ENCODE measurements at places on chromosomes 6 and 20. TPM values are rescaled to one million over a fixed set of nuclear protein-coding genes. Genes with fewer than 3 reads are reported as not detected.
A peak's percentile ranks its signal among the peaks of the same experiment; 100 is the strongest.

GRCh38 chr6:37125774-37126492 is 44.0 kb upstream of the PIM1 start:
- no peak for DNase-seq

- no peak for DNase-seq
Observed at GRCh38 chr20:38766071-38766470, 17.8 kb downstream of the ACTR5 start.

DNA sequence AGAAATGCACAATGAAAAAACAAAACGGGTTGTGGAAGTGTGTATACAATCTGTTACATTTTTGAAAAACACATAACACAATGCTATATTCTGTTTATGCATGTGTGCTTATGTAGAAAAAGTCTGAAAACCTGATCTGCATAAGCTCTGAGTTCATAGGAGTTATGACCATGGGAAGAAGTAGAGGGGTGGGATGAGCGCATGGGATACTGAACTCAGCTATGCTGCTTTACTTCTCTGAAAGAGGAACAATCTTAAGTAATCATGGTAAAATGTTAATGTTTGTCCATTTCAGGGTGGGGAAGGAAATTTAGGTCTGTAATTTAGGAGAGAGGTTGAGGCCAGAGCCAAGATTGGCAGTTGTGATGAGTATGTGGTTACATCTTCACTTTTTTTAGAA is 126.8 kb downstream of the MTHFD1L start:
- DNase-seq, result no peak

DNA sequence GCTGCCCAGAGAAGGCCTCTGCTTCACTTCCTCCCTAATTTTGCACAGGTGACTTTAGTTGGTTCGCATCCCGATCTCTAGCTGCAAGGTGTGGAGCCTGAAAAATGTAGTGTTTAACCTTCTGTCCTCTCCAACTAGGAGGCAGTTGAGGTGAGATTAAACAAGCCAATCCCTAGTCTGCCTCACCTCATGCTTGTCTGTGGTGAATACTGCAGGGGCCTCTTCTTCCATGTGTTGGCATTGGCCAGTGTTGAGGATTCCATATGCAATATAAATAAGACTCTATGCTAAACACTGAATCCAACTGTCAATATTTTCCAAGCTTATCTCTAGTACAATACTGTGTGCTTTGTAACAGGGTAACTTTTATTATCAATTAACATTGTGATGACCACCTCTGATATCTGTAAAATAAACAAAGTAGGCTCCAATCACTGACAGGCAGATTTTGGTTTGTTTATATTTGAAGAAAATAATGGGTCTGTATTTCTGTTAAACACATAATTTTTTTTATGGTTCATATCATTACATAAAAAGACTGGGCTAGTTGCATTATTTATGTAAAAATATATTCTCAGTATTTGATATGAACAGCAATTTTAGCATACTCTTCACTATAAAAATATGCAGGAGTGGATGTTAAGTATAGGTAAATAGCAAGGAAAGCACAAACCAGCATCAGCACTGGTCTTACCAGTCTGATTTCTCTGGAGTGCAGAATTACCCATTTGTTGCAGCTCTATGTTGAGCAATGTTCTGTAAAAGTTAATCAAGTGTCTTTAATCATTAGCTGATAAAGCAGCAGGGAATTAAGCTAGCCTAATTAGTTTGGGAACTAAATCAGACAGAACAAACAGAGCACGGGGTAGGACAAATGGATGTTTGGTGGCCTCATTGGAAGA is 74.0 kb downstream of the ANKRD6 start:
- DNase-seq, result no peak

DNA sequence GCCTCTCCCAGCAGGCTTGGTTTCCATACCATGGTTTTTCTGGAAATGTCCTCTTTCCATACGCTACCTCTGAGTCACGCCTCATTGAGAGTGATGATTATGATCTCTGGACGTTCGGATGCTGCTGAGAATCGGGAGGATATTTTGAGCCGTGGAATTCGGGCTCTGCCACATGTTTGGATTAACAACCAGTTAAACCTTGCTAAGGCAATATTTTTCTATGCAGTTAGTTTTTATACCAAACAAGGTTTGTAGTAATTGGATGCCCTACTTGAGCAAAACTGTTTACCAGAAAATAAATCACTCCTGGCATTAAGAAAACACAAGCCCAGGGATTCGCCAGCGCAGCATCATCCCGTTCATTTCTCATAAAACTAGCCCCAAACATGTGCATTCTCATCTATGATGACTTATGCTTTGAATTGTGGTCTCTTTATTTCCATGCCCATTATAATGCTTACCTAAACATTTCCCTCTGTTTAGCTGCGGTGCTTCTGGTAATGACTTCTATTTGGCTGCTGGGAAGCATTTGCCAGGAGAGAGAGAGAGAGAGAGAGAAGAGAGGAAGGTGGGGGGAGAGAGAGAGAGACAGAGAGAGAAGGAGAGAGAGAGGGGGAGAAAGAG is 198.9 kb downstream of the CLIC5 start:
- no peak for DNase-seq

GRCh38 chr6:134235937-134236751 is 81.8 kb downstream of the SGK1 start:
- DNase-seq, result peak; percentile 7

GRCh38 chr20:36895036-36895435 is 19.1 kb downstream of the TLDC2 start:
- no peak for DNase-seq

GRCh38 chr6:24990944-24991809 is 55.4 kb upstream of the RIPOR2 start:
- no peak for DNase-seq

DNA sequence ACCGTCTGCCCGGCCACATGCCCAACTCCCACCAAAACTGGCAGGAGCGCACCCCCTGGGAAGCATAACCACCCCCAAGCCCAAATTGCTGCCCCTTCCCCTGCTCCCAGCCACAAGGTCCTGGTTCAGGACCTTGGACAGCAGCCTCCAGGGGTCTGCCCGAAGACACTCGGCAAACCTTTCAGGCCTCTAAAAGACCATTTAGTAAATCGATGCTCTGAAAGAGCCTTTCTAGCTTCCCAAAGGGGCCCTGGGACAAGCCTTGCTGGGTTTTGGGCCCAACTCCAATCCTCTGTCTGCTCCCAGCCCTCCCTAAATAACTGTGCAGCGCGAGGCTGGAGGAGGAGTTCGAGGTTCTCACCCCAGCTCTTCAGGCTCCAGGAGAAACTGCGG is 30.5 kb downstream of the GRM4 start:
- DNase-seq, result peak; percentile 23

DNA sequence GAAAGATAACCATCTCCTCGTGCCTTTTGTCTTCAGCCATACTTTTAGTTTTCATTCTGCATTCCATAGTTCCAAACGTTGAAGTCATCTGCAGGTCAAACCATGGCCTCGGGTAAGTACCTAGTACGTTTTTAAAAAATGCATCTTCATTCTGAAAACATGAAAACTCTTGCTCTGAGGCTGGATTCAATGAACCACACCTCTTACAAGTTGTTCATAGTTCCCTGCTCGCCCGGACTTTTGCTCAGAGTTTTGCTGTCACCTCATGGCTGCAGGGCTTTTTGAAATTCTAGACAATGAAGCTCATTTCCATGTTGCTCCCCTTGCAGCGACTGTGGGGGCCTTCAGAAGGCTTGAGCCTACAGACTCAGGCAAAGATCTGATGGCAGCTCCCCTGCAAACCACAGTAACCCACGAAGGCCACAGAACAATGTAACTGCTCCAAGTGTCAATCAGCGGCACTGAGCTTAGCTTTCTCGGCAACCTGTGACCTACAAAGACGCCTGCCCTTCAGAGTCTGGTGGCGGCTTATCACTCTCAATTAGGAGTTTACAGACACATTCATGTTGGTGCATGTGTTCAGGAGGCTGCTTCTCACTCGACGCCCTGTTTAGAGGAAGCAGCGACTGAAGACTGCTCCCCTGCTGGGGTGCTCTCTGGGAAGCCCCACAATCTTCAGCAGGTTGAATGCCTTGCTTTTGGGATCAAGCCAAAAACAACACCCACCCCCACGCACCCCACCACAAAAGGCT is 61.2 kb downstream of the FOXC1 start:
- DNase-seq, result no peak

- no peak for DNase-seq
Observed at GRCh38 chr6:2439082-2439481, 193.7 kb upstream of the GMDS start.

DNA sequence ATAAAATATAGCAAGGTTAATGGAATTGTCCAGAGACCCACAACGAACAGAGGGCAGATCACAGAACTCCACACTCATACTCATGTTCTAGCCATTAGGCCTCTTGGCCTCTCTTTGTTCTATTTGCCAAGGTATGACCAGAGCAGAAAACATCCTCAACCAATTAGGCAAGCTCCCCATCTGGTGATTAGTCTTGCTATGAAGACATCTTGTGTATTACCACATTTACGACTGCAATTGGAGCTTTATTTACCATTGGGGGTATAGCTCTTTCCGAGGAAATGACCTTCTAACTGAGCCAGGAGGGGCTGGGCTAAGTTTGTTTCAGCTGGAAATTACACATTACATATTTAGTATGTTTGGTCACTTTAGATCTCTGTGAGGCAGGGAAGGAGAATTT is 593.9 kb downstream of the CD109 start:
- DNase-seq, result no peak

GRCh38 chr6:5094327-5094726 is 9.2 kb downstream of the PPP1R3G start:
- DNase-seq, result no peak

DNA sequence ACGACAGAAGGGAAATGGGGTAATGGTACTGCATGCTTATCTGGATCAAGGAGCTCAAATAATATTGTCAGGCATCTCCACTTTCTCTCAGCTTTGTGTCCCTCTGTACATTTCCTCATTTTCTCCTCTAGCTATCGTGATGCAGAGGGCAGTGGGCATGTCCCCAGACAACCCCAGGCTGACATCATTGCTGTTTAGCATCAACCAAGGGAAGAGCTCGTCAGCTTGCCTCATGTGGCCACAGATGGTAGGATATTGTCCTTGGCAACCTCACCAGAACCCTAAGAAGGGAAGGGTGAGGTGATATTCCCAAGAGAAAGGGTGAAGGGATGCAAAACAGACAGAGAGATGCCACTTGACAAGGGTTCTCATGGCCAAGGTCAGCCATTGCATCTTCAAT is 58.3 kb downstream of the MAFB start:
- DNase-seq, result no peak

- no peak for DNase-seq
Observed at GRCh38 chr6:74181471-74181870, 485.5 kb downstream of the CD109 start.

DNA sequence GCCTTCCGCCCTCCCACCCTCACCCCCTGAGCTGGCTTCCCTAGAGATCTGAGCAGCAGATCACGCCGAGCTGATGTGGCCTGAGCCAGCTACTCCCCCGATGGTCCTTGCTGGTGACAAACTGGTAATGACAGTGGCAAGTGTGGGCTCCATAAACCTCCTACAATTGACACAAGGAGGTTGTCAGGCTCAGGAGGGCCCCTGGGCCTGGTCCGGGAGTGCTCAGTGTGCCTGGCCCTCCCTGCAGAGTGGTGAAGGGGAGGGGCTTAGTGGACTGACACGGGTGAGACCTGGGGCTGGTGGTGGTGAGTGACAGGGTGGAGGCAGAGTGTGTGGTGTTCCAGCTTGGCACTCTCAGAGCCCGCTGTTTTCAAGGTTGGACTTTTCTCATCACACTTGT is 22.6 kb upstream of the MPC1 start:
- DNase-seq, result no peak

- DNase-seq, result no peak
Observed at GRCh38 chr20:10683537-10683936, 9.7 kb upstream of the JAG1 start.

DNA sequence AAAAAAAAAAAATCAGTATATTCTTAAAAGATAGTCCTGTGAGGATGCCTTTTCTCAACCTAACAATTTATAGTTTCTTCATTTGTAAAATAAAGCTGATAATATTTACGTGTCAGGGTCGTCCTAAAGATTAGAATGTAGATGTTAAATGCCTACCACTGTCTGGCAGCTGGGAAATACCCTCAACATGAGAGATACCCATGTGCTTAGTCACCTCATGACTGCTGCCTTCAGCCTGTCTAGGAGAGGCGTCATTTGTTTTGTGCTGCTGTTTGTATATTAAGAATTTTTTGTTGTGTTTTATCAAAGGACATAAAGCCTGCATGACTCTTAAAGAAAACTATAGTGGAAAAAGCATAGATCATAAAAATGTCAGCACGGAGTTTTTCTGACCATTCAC is 9.5 kb downstream of the FAM120B start:
- DNase-seq, result peak; percentile 41

DNA sequence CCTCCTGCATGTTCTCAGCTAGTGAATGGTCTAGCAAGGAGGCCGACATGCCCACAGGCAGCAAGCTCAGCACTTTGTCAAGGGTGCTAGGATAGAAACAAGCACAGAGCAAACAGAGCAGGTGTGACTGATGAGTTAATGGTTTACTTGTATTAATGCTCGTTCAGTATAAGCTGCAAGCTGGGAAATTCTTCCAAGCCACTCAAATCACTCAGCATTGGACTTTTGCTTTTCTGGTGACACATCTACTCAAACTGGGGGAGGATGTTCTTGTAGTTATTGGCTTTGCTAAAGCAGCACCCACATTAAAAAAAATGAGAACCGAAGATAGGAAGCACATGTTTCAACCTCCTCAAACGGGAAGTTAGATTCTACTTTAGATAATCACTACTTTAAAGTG is 43.1 kb upstream of the NEDD9 start:
- no peak for DNase-seq

GRCh38 chr6:90044833-90045381 is 150.6 kb downstream of the GJA10 start:
- DNase-seq, result peak; percentile 40

- DNase-seq, result no peak
Observed at GRCh38 chr6:152323376-152323775, 313.8 kb downstream of the SYNE1 start.

GRCh38 chr6:149095842-149096241 is 221.7 kb upstream of the TAB2 start:
- DNase-seq, result no peak

DNA sequence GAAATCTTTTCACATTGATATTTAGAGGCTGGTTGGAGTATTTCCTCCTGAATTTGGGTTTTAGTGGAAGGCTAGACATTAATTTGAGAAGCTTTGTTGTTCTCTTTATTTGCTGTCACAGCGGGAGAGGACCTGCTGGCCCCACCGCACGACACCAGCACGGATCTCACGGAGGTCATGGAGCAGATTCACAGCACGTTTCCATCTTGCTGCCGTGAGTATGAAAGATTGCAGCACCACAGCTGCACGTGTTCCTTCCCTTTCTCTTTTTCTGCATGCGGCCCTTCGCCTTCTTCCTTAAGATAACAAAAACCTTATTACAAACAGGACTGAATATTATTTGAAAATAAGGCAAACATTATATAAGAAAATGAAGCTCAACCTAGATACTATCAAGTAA is 555.5 kb downstream of the UTRN start:
- DNase-seq, result no peak

ZC3H12D gene
- total RNA-seq, result not detected

C6orf132 gene
- total RNA-seq, result under 0.01 TPM

MYLK4 gene
- total RNA-seq, result 0.40 TPM

HDGFL1 gene
- total RNA-seq, result not detected

NMBR gene
- not detected for total RNA-seq

ENPP4 gene
- 0.87 TPM for total RNA-seq

MRS2 gene
- 10.9 TPM for total RNA-seq

FLOT1 gene
- total RNA-seq, result 56.2 TPM

CST2 gene
- total RNA-seq, result not detected

MUC22 gene
- total RNA-seq, result not detected

MDFI gene
- total RNA-seq, result 44.0 TPM

SAMD3 gene
- total RNA-seq, result not detected

BTN3A1 gene
- 11.5 TPM for total RNA-seq

BFSP1 gene
- total RNA-seq, result 1.7 TPM

MMP24 gene
- total RNA-seq, result 0.20 TPM

SOBP gene
- total RNA-seq, result 0.20 TPM

Measured in lung microvascular endothelial cell (primary cell).